ENCODE measurements at places on chromosomes 12 and 14.

- no peak for DNase-seq
Observed at GRCh38 chr14:38420048-38420447, 164.2 kb upstream of the CLEC14A start.

DNA sequence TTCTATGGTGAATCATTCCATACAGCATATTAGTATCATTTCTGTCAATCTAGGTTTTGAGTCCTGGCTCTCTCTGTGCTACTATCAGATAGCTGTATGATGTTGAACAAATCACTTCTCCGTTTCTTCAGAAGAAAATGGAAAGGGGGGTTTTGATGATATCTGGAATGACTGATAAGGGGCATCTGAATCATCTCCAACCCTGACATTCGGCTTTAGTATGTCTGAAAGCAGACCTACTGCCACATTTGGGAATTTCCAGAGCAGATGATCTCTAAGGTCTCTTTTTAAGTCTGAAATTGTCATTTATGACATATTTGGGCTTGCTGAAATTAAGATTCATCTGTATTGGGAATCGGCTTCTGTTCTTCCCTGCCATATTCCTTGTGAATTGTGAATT lies 10.1 kb downstream of the MLF2 start:
- peak; percentile 76 for DNase-seq

GRCh38 chr12:67517181-67517887 lies 131.2 kb upstream of the DYRK2 start:
- no peak for DNase-seq

DNA sequence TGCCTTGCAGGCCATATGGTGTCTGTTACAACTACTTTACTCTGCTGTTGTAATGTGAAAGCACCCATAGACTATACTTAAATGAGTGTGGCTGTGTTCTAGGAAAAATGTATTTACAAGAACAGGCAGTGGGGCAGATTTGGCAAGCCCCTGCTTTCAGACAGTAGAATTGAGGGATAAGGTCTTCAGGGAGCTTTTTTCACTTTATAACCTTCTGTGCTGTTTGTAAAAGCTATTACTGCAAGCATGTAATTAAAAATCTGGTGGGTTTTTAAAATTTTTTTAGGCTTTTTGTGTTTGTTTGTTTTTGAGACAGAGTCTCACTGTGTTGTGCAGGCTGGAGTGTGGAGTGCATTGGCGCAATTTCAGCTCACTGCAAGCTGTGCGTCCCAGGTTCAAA lies 73.9 kb downstream of the VEZT start:
- no peak for DNase-seq

Measured in inflammatory macrophage treated with lipopolysaccharide for 1 hour (primary cell).